ENCODE measurements at places on chromosomes 11 and 22.

DNA sequence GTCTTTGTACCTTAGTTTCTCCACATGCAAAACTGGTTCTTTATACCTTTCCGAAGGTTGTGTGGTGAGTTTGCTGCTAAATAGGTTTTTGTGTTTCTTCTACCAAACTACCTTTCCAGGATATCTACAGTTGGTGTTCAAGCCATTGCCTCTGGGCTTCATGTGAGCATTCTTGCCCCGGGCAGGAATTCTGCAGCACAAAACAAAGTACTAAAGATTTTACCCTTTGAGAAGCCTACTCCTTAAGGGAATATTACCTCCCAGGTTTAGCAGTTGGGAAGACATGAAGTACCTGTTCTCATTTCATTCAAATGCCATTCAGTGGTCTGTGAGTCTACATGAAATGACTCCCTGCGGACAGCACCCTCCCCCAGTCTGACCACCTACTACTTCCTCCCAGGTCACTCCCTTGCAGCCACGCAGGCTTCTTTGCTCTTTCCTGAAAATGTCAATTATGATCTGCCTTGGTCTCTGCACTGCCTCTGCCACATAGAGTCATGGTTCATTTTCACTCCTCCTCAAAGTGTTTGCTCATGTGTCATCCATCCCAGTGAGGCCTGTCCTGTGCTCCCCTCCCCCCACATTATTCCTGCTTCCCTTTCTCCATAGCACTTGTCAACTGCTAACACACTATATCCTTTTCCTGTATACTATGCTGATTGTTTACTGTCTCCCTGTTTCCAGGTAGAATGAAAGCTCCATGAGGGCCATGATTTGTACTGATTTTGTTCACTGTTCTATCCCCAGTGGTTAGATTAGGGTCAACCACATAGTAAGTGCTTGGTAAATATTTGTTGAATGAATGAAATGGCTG lies 36.9 kb downstream of the PACS1 start:
- no peak for DNase-seq

GRCh38 chr11:41307296-41308080 lies 152.0 kb downstream of the LRRC4C start:
- no peak for DNase-seq

- no peak for DNase-seq
These were observed 2.8 kb downstream of the NUDT8 start for GRCh38 chr11:67626970-67627369.

DNA sequence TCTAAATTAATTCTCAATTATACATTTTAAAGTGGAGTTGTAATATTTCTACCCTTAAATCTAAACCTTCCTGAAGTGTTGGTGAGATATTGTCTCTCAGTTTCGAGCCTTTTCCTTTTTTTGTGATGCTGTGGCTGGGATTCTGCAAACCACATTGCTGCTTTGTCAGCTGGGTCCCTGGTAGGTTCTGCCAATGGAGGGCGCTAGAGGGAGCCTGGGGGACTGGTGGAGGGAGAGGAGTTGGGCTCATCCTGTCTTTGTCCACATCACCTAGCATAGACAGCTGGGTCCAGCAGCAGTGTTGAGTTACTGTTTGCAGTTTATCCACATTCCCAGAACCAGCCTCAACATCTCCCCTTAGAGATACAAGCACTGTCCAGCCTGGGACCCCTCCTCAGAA lies 41.0 kb downstream of the TRAF6 start:
- peak; percentile 41 for DNase-seq

- DNase-seq, result no peak
These were observed 13.3 kb upstream of the CABP7 start for GRCh38 chr22:29706486-29706885.

GRCh38 chr11:17991783-17992433 lies 20.9 kb downstream of the SERGEF start:
- DNase-seq, result peak; percentile 70

- DNase-seq, result no peak
These were observed 1163.1 kb downstream of the BRD1 start for GRCh38 chr22:48664586-48664985.

- peak; percentile 34 for DNase-seq
These were observed 5.7 kb downstream of the CDCA5 start for GRCh38 chr11:65078151-65078550.

GRCh38 chr22:36875741-36876140 lies 14.9 kb downstream of the NCF4 start:
- no peak for DNase-seq

DNA sequence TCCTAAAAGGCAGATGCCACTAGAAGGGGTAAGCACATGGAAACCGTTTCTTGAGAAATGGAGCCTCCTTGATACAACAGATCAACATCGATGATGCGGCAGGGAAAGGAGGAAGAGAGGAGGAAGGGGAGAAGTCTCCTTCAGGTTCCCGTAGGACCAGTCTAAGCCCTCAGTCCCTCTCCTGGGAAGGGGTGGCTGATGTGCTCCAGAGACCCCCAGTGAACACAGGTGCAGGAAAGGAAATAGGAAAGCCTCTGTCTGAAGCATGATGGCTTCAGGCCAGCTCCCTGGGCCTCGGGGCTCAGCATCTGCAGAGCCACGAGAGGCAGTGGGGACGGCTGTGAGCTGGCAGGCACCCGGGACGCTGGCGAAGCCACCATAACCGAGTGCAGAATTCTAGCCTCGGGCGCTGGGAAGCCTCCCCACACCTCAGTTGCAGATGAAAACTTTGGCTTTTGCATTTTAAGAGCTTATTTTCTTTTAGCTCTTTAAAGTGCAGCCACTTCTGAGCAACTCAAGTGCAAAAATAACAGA lies 1.8 kb downstream of the SPATA19 start:
- no peak for DNase-seq

DNA sequence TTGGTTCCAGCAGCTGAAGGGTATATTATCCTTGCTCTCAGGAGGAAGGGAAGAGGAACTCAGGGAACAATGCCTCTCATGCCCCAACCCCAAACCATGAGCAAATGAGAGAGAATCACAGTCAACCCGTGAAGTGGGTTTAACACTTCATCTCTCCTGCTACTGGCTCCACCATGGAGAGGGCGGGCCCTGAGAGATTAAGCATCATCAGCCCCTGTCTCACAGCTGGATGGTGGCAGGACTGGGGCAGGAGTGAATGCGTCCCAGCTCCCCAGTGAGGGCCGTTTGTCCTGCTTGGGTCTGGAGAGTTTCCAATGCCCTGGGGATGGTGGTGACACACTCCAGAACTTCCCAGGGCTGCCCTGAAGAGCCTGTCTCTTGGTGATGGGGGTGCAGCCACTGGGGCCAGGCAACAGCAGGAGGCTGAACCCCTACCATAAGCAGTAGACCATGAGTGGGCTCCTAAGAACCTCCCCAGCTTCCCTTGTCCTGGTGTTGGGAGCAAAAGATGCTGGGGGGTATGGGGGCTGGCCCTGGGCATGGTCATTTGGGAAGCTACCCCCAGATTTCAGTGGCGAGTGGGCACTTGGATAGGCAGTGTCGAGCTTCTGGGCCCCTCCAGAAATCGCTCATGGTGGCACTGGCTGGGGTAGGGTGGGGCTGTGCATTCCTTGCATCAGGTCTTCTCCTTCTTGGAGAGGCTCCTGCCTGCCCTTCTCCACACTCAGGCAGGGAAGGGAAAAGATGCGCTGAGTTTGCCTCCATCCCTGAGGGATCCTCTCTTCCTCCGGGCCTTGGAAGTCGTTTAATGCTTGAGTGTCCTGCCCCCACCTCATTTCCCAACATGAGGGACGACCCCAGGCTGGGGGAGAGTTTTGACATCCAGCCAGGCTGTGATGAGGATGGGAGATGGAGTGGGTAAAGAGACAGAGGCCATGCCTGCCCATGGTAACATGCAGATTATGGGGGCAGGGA lies 157.5 kb downstream of the ST3GAL4 start:
- DNase-seq, result no peak

DNA sequence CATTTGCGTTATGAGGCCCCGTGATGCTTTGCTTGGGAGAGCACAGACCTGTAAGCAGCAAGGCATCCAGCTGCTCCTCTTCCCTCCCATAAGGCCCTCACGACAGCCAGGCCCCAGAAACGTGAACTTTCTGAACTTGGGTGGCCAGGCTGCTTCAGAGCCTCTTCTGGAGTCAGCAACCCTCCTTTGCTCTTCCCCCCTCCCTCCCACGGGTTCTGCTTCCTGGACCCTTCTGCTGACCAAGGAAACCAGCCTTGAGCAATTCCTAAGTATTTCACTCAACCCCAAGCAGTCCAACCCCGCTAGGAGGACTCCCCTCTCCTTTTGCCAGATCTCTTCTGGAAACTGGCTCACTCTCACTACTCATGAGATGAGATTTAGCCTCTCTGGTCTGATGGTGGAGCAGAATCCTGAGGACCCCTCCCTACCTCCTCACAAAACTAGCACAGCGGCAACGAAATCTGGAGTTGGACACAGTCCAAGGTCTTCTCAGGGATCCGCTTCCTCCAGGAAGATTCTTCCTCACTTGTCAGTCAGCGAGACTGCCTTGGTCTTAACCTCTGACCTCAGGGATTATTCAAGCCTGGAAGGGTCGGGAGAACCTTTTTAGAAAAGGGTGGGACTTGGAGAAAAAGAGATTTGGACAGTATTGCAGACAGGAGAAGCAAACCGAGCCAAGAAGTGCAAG lies 86.2 kb downstream of the UBASH3B start:
- no peak for DNase-seq

DNA sequence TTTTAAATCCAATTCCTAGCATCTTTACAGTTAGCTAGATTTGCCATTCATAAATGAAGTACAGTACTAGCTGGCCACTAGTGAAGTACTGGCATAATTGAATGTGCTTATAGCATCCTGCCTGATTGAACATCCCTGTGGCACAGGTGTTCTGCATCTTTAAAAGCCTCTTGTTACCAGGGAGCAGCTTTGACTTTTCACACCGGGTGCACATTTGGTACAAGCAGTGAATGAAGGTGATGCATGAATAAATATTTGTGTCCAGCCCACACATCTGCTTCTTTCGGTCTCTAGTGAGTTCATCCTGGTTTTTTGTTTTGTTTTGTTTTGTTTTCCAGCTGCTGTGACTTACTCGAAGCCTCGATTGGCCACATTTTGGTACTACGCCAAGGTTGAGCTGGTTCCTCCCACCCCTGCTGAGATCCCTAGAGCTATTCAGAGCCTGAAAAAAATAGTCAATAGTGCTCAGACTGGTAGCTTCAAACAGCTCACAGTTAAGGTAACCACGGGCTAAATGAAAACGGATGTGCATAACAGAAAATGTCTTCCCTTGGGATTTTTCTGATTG lies 5.3 kb downstream of the ATP5MG start:
- DNase-seq, result no peak

GRCh38 chr11:95638501-95638900 lies 151.1 kb downstream of the FAM76B start:
- DNase-seq, result no peak

GRCh38 chr11:116366980-116367645 lies 405.7 kb downstream of the BUD13 start:
- no peak for DNase-seq

- no peak for DNase-seq
These were observed 21.5 kb upstream of the P2RY2 start for GRCh38 chr11:73196576-73196975.
